ENCODE measurements at places on chromosomes 2 and 18.

- no peak for DNase-seq
Measured at GRCh38 chr18:43484710-43485109, 207.4 kb upstream of the SYT4 start.

DNA sequence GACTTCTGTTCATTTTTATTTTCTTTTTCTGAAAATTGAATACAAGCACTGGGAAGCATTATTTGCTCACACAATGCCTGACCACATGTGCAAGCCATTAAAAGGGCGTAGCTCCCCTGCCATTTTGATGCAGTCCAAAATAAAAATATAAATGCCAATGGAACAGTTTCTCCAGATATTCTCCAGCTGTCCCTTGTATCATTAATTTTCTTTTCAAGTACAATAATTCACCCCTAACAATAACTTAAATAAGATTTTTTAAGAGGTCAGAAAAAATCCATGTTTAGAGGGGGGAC lies 168.0 kb downstream of the TMEFF2 start:
- no peak for DNase-seq

GRCh38 chr2:105243961-105244360 lies 2.4 kb downstream of the GPR45 start:
- DNase-seq, result no peak

GRCh38 chr2:215361876-215362561 lies 50.2 kb downstream of the ATIC start:
- DNase-seq, result no peak

GRCh38 chr18:36593001-36593400 lies 235.8 kb downstream of the TPGS2 start:
- no peak for DNase-seq

DNA sequence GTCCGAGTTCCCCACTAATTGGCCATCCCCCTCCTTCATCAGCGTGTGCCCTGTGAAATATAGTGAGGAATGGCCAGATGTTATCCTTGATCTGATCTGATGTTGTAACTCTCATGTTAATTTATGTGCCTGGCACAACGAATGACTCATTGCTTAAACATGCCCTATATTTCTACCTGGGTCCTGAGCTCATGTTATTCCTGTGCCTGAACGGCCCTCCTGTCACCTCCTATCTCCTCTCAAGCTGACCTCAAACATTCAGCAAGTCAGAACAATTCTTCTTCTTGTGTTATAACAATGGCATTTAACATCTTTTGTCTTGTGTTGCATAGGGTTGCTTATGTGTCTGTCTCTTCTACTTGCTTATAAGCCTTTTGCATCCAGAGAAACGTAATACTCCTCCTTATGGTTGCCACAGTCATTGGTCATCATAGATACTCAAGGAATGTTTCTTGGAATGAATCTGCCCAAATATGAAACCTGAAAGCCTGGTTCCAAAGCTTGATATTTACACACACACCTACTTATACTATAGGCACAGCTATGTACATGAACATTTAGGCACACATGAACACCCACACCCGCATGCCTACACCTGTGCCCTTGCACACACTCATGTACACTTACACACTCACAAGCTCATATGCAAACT lies 80.2 kb upstream of the PHLPP1 start:
- DNase-seq, result no peak

DNA sequence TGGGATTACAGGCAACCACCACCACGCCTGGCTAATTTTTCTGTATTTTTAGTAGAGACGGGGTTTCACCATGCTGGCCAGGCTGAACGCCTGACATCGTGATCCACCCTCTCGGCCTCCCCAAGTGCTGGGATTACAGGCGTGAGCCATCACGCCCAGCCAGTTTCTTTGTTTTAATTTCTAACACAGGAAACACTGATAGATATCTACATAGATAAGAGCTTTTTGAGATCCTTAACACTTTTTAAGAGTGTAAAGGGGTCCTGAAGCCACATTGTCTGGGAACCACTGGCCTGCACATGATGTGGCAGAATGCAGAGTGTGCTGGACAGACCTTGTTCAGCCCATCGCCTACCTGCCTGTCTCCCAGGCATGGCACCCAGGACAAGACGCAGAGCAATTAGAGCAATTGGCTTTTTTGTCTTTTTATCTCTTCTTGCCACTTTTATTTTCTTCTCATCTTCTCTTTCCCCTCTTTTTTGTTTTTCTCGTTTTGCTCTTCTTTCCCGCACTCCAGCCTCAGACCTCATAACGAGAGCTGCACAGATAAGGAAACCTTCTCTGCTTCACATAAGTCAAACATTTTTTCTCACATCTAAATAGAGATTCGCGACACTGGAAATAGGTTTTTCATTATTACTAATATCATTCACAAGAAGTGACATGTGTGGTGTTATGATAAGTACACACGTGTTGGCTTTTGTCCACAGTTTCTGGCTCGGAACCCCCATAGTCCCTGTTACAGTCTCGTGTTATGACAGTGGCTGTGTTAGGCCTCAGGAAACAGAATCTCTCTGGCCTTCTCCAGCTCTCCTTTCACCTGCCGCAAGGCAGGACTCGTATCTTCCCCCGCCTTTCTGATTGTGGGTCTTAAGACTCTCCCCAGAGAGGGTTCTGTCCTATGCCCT lies 25.2 kb upstream of the GPR55 start:
- no peak for DNase-seq

DNA sequence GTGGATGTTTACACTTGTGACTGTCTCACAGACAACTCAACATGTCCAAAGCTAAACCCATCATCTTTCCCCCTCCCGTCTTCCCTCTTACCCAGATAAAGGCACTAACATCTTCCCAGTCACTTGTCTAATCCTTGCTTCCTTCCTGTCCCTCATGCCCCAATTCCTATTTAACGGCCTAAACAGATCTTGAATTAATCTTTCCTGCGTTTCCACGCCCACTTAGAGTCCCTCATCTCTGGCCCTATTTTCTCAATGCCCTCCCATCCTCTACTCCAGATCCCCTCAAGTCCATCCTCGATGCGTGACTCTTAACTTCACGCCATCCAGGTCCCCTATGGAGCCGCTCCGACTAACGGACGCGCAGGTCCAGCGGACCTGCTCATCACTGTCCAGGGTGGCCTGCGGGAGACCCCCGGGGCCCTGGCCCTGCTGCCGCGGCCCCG lies 682 bp upstream of the SCLY start:
- DNase-seq, result no peak

DNA sequence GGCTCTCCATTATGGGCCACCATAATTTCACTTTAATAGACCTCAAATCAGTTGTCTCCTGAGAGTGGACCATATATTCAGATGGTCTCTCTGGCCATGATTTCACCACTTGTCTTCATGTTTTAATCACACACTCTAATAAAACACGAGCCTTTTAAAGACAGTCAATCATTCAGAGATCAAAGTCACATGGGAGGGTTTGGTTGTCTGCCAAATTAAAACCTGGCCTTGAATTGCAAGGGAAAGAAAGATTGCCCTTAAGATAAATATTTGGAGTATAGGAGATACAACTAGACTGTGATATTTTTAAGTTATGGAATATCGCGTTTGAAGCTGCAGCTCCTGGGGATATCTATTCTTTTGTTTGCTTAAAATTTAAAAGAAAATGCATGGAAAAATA lies 377.8 kb upstream of the DDX18 start:
- DNase-seq, result no peak

DNA sequence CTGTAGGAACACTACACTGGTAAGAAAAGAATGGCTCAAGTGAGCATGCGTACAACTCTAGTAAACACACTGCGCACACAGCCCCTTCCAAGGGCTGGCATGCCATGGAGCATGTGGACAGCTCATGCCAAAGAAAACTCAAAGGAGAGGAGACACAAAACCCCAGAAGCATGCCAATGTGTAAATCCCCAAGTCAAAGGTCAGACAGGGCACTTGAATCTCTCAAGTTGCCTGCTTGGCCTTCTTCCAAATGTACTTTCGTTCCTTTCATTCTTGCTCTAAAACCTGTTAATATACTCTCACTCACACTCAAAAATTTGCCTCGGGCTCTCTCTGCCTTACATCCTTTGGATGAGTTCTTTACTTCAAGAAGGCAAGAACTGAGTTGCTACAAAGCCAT lies 365.3 kb downstream of the NBAS start:
- no peak for DNase-seq

DNA sequence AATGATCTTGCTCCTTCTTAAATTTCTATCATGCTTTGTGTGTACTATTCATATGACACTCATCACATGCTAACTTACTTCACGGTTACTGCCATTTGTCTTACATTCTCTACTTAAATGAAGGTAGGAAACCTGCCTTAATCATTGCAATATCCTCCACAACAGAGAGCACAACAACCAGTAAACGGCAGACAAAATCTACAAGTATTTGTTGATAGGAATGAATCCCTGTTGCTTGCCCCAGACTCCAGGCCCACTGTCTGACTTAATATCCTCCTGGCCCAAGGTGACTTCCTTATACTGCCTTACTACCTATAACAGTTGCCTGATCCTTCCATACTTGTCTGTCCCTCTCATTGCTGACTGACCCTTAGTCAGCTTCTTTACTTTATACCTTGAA lies 3.5 kb downstream of the PPP3R1 start:
- DNase-seq, result no peak

GRCh38 chr18:43267818-43268217 lies 9.5 kb downstream of the SYT4 start:
- no peak for DNase-seq

DNA sequence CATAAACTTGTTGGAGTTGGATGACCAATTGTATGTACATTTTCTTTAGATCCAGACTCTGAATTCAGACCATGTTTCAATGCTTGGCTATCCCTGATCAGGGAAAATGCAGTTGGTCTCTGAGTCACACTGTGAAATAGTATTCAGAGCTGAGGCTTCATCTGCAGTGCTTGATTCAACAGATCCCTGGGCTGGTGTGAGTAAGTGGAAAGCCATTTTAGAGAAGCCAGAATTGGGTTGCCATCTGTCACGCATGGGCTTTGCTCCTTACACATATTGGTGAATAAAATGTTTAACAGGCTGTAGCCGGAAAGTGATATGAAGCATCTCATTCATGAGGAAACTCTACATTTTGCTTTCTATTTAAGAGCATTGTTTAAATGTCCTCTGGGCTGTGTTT lies 50.0 kb upstream of the ACYP2 start:
- DNase-seq, result no peak

DNA sequence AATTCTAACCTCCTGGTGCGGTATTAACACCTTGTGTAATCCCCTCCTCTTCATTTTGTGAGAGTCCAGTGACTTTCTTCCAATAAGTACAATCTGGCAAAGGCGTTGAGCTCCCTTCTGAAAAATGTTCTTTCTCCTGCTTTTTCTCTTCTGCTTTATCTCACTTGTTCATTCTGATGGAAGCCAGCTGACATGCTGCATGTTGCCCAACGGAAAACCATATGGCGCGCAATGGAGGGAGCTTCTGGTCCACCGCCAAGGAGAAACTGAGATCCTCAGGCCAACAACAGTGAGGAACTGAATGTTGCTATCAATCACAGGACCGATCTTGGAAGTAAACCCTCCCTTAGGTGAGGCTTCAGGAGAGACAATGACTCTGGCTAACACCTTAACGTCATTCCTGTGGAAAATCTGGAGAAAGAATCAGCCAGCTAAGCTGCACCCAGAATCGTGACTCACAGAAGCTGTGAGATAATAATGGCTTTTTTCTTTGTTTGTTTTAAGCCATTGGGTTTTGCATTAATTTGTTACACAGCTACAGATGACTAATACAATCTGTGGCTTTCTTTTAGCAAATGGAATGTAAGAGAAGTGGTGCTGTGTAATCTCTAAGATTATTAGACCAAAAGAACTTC lies 1323.9 kb upstream of the DDX18 start:
- no peak for DNase-seq

GRCh38 chr18:6478121-6478520 lies 63.4 kb upstream of the L3MBTL4 start:
- DNase-seq, result no peak

DNA sequence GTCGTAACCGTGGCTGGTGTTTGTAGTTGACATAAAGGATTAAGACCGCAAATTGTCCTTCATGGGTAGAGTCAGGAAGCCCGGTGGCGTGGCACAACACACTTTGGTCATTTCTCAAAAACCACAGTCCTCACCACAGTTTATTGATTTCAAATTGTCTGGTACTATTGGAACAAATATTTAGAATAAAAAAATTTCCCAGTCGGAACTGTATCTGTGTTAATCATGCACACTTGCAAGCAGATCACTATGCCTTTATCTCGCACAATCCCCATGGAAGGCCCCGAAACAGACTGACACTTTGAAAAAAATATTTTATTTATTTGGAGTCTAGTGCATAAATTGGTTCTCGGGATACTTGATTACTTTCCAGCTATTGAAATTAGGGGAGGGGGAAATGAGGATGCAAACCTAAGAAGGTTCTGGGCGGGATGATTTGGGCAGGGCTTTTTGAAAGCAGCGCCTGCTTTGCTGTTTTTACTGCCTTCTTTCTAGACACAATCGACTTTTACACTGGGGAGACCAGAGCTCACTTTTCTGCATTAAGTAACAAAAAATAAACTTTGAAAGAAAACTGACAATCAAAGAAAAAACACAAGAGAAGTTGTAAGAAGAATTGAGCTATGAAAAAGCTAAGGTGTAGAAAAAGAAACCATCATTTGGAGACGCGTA lies 15.4 kb upstream of the HOXD1 start:
- DNase-seq, result no peak

DNA sequence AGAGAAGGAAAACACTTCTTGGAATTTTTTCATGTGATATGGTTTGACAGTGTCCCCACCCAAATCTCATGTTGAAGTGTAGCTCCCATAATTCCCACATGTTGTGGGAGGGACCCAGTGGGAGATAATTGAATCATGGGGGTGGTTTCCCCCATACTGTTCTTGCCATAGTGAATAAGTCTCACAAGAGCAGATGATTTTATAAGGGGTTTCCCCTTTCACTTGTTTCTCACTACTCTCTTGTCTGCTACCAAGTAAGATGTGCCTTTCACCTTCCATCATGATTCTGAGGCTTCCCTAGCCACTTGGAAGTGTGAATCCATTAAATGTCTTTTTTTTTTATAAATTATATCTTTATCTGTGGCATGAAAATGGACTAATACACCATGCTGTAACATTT lies 250.7 kb downstream of the LPIN1 start:
- no peak for DNase-seq
